ENCODE measurements at places on chromosomes 2 and 18. TPM values are rescaled to one million over a fixed set of nuclear protein-coding genes. Genes with fewer than 3 reads are reported as not detected.

The ABHD1 gene
- 0.25 TPM for total RNA-seq

GRCh38 chr2:203476881-203477280 lies 58.2 kb downstream of the RAPH1 start:
- DNase-seq: no peak

GRCh38 chr2:45141883-45142866 lies 132.9 kb upstream of the SIX2 start:
- DNase-seq: no peak

DNA sequence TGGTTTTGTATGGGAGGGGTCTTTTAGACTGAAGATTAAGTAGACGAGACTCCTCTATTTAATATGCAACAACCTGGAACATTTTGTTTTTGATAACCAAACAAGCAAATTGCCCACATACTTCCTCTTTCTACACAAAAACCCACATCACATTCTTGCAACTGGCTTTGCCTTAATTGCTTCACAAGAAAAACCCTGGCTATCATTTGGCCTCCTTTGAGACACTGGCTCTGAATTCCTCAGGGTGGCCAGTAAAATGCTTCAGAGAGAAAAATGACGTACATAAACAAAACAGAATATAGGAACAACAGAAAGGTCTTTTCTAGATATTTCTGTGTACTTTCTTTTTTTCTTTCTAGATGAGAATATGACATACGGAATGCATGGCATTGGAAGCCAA lies 103.0 kb downstream of the TRIB2 start:
- DNase-seq: no peak
